ENCODE measurements at places on chromosomes 2 and 18. TPM values are rescaled to one million over a fixed set of nuclear protein-coding genes. Genes with fewer than 3 reads are reported as not detected.

- DNase-seq: no peak
Observed at GRCh38 chr2:170679607-170680079, 35.5 kb upstream of the SP5 start.

GRCh38 chr2:32991091-32991845 is 44.5 kb downstream of the LTBP1 start:
- no peak for DNase-seq

- no peak for DNase-seq
Observed at GRCh38 chr2:167651406-167652151, 595.8 kb downstream of the STK39 start.

GRCh38 chr18:64365106-64365505 is 216.2 kb upstream of the LINC00305 start:
- DNase-seq: no peak

GRCh38 chr2:215817046-215817445 is 196.3 kb downstream of the MREG start:
- DNase-seq: no peak

GRCh38 chr2:140669911-140670310 is 1460.9 kb downstream of the LRP1B start:
- no peak for DNase-seq

- DNase-seq: peak; percentile 53
Observed at GRCh38 chr18:79047556-79048244, 21.5 kb upstream of the ATP9B start.

DNA sequence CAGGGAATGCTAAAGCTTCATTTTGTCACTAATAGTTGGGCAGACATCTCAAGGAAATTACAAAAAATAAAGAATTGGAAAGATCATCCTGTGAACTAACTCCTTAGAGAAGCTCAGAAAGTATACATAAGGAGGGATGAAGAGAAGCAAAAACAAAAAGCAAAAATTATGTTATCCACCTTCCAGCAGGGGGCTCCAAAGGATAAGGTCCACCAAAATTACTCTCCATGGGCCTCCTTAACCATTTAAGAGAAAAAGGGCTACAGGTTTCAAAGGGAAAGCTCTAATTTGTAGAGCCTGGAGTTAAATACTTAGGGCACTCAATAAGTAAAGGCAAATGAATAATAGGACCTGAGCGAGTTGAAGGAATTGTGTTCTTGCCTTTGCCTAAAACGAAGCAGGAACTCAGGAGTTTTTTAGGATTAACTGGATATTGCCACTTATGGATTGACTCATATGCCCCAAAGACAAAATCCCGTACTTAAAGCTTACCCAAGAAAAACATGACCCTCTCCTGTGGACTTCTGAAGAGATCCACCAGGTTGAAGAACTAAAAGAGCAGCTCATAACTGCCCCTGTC is 1167.9 kb downstream of the DSC3 start:
- peak; percentile 44 for DNase-seq

TPO gene
- not detected for total RNA-seq

PSD4 gene
- total RNA-seq: 10.0 TPM

ALK gene
- 0.26 TPM for total RNA-seq

TRABD2A gene
- 10.6 TPM for total RNA-seq

AFF3 gene
- total RNA-seq: 1.9 TPM

DNAH7 gene
- total RNA-seq: 0.40 TPM

UBR3 gene
- total RNA-seq: 19.9 TPM

Data from A172 (cell line).